Activated CD4-positive, alpha-beta memory T cell treated with anti-CD3 and anti-CD28 coated beads for 36 hours (primary cell): ENCODE measurements at places on chromosomes 12 and 14.

DNA sequence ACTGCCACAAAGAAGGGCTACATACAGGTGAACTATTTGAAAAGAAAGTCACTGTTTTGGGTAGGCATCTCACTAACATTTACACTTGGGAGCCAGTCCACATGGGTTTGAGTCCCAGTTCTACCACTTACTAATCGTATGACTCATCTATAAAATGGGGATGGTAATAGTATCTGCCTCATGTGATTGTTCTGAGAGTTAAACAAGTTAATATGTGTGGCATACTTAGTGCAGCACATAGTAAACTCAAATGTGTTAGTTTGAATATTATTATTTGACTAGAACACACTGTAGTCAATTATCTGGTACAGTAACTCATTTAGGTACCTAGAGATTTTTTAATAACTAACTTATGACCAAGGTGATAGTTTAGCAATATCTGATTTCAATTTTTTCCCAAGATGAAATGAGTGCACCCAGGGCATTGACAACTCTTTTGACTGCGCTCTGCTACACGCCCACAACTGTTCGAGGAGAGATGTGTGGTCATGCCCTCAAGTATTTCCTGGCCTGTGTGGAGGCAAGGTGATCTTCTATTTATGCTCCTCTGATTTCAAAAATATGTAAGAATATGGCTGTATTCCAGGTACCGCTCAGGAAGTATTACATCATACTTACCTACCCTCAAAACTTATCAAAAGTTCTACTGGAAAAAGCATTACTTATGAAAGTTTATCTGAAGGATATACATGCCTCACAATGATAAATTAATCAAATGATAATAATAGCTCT, 210.6 kb upstream of the EGLN3 start:
- no peak for DNase-seq

- DNase-seq = no peak
Observed at GRCh38 chr14:36474593-36474992, 45.4 kb downstream of the NKX2-1 start.

DNA sequence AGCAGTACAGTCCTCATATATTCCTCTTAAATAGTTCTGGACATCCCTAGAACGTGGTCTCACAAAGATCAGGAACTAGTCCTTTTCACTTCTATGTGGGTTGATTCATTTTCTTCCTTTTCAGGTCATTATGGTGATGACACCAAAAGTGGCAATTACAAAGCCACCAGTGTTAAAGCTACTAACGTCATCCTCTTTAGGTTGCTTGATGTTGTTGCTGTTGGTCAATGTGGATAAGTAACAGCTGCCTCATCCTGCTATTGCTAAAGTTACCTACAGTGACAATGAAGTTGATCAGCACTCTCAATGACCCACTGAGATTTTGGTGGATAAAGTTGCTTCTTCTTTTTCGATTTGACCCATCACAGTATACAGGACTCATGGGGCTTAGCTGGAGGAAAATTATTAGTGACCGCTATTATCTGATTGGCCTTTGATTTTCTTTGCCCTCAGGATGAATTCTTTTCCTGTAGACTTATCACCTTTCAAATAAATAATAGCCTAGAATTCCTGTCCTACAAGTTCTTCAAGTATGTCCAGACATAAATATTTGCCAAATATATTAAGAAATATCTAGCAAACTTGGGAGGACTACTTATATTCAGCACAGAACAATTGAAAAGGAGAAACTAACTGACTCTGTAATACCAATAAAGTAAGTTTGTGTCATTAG, 54.0 kb upstream of the ATP2B1 start:
- no peak for DNase-seq

- no peak for DNase-seq
Observed at GRCh38 chr12:130226771-130227170, 64.5 kb downstream of the FZD10 start.

- no peak for DNase-seq
Observed at GRCh38 chr12:118537481-118537917, 161.1 kb downstream of the SUDS3 start.

DNA sequence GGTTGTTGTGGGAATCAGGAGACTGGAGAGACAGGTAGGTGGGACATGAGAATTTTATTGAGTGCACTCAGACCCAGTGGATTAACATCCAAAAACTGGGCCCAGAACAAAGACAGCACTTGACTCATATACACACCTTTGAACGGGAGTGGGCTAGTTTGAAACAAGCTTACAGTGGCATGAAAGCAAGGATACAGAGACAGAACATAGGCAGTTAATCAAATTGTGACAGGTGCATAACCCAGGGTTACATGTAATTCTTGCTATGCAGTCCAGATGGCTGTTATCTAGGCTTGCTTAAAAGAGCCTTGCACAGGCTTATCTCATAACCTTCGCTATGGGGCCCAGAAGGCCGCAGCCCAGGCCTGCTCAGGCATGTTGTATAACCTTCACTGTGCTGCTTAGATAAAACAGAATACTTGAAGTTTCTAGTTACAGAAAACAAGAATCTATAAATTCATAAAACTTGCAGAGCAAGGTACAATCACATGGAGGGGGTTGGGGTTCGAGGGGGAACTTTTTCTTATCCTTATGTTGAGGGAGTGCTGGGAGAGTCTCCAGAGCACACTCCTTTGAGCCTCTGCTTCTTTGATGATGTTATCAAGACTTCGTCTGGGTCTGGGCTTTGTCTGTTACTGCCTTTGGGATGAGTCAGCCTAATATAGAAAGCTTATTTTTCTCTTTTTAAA, 81.7 kb downstream of the TNFAIP2 start:
- no peak for DNase-seq

DNA sequence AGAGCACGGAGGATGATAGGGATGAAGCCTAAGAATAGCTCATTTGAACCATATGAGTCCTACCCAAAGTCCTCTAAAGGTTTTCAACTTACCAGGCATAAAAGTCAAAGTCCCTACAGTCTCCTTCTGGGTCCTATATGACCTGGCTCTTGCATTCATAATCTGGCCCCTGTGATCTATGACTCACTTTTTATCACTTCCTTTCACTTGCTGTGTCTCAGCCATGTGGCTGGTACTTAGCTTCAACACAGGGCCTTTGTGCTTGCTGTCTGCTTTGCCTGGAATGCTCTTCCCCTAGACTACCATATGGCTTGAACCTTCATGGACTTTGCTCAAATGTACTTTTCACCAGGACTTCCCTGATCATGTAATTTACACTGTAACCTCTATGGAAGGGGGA, 137.6 kb upstream of the TMTC1 start:
- no peak for DNase-seq

DNA sequence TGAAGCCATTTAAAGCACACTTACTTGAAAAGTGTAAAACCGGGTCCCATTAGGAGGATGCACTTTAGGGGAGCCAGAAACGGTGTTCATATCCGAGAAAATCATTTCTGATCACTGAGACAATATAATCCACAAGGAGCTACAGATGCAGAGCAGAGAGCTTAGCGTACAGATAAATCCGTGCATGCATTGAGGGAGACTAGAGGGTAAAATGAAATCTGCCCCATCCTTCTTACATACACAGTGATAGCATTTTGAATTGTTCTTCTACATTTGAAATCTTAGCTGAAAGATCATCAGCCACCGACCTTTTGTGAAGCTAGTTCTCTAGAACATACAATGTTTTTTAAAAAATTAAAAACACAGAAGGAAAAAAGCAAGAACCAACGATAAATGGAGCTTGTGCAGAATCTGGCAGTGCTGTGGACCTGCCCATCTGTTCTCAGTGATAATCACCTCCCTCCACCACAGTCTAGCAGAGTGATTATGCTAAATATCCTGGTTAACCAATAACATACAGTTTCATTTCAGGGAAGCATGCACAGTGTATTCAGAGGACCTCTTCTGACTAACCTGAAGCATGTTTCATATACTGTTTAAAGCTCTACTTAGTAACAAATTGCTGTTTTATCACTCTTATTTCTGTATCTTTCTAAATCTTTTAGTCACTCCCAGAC, 161.1 kb downstream of the PPFIA2 start:
- no peak for DNase-seq

DNA sequence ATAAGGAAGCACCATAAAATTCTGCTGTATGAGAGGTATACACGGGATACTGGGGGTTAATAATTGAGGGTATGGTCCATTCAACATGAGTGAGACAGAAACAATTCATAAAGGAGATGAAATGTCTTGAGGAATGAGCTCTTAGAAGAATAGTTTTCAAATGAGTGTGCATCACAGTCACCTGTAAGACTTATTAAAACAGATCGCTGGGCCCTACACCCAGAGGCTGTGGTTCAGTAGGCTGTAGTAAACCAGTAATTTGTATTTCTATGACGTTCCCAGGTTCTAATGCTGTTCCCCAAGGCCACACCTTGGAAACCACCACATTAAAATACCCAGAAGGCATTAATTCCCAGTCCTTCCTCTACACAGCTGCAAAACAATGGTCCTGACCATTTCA, 49.6 kb downstream of the CAND1 start:
- DNase-seq = no peak

- DNase-seq = no peak
Observed at GRCh38 chr12:50557421-50557820, 52.6 kb downstream of the DIP2B start.

DNA sequence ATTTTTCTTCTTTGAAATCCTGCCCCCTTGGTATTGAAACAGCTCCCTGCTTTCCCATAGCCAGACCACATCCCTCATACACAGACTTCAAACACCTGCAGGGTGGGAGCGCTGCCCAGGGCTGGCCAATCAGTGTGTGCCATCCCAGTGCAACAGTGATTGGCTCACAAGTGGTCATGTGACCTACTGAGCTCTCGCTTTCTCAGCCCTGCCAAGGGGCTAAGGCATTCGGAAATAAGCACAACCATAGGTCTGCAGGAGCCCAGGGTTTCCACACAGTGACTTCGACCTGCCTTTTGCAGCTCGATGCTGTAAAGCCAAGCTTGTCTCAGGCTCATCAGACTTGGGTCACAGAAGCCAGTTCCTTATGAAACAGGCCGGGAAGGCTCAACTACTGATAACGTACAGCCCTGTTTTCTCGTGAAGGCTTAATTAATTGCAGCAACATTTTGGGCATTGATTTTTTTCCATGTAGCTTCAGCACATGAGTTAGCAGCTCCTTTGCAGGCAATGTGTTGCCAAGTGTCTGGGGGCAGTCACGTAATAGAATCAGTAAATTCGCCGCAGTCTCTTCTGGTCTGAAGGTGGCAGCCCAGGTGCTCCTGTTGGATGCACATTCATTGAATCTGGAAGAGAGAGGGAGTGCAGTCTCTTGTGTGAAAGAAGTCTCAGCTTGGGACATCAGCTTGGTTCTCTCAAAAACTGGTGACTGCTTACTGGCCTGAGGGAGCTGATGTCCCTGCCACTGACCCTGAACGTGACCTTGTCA, 1091.8 kb downstream of the AACS start:
- DNase-seq = no peak

DNA sequence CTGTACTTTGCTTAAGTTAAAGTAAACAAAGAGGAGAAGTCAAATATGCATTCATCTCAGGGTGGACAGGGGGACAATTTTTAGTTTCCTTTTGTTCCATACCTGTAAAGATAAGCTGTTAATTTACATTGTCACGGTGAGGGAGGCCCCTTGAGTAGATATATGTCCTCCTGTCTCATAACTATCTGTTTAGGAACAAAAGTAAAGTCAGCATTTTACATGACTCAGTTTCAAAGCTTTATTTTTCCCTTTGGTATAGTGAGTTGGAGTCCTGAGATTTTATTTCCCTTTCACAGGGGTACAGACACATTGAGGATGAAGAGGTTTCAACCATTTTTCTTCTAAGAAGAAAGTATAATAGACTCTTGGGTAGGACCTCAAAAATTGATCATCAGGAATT, 50.1 kb downstream of the TESPA1 start:
- no peak for DNase-seq

GRCh38 chr12:75848431-75848925, 183.1 kb downstream of the PHLDA1 start:
- DNase-seq = no peak

DNA sequence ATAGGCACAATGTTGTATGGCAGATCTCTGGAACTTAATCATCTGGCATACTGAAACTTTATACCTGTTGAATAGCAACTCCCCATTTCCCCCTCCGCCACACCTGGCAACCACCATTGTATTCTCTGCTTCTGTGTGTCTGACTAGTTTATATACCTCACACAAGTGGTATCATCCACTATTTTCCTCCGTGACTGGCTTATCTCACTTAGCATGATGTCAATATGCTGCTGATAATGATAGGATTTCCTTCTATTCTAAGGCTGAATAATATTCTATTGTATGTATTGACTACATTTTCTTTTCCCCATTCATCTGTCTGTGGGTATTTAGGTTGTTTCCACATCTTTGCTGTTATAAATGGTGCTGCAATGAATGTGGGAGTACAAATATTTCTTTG, 21.5 kb downstream of the BRMS1L start:
- no peak for DNase-seq

DNA sequence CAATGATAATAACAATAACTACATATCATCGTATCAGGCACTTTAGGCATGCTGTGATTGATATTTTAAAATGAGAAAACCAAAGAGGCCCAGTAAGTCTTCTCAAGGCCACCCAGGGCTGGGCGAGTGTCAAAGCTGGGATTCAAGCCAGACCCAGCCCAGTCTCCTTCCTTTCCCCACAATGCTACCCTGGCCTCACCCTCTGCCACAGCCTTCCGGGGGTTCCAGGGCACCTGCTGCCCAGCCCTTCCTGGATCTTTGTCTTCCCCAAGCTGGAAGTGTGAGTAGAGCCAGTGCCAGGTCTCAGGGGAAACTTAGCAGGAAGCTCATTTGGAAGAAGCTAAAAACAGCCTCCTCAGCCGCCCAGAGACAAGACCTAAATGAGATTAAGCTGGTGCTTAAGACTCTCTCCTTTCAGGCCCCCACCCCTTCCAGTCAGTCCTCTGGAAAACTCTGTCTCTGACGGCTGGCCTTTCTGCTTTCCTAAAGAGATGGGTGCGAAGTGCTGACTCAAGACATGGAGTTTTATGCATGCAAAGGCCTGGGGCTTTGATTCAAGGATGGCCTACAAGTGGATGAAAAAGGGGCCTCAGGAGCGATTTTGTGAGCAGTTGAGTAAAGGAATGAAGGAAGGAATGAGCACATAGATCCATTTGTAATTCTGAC, 184.2 kb downstream of the KCNA5 start:
- DNase-seq = no peak

GRCh38 chr12:86613311-86613710, 357.1 kb upstream of the MGAT4C start:
- DNase-seq = no peak

- DNase-seq = no peak
Observed at GRCh38 chr12:21776175-21776574, 1.7 kb upstream of the KCNJ8 start.

GRCh38 chr12:121697093-121697698, 15.4 kb upstream of the TMEM120B start:
- no peak for DNase-seq

- no peak for DNase-seq
Observed at GRCh38 chr12:105396024-105396423, 65.5 kb downstream of the C12orf75 start.

GRCh38 chr14:53462931-53463778, 310.0 kb upstream of the DDHD1 start:
- DNase-seq = no peak

DNA sequence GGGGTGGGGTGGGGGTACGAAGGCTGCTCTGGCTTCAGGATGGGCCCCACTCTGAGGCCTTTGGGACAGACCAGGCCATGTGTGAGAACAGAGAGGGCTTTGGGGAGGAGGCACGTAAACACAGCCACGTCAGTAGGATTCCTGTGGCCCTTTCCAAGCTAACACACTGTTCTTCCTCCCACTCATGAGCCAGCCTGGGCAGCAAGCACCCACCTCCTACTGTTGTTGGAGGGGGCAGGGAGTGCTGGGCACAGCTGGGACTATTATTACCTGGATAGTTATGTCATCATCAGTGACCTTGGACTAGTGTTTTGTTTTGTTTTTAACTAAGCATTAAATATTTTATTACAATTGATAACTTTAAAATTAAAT, 5.3 kb downstream of the CHGA start:
- DNase-seq = no peak

GRCh38 chr12:8629486-8630033, 16.9 kb upstream of the AICDA start:
- no peak for DNase-seq
